ENCODE measurements at places on chromosomes 7 and 10.

DNA sequence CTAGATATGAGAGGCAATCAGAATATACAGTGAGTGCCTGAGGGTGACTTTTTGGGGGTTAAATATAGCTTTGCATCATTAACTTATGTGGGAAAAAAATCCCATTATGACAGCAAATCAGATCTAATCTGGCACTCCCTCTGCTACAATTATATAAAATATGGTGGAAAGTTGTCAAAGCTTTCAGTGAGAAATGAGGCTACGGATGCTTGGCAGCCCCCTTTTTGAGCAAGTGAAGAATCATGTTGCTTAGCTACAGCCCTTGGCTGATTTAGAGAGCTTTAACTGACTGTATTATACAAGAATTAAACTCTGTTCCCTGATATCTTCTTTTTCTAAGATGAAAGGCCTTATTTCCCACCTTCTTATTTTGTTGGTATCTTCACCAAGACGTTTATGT lies 57.4 kb downstream of the GPR158 start:
- no peak for DNase-seq

DNA sequence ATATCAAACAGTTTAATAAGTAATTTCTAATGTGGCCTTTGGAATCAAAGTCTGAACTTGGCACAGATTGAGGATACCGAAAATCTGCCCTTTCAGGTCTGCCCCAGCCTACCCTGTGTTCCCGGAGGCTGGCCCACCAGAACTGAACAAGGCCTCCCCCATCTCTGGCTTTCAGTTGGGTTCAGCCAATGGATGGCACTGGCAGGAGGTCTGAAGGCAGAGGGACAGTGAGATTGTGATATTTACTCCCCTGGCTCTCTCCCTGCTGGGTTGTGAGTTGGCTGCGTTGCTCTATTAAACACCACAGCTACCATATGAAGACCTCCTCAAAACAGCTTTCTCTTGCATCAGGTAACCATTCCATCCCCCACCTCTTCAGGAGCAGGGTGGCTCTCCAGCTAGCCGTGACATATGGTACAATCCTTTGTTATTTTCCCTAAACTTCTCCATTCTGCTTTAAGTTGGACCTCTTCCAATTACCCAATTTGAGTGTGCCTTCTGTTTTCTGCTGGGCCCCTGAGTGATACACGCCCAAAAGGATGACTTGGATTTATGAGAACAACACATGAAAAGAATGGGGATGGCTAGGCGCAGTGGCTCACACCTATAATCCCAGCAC lies 28.1 kb downstream of the DNMBP start:
- DNase-seq = no peak

DNA sequence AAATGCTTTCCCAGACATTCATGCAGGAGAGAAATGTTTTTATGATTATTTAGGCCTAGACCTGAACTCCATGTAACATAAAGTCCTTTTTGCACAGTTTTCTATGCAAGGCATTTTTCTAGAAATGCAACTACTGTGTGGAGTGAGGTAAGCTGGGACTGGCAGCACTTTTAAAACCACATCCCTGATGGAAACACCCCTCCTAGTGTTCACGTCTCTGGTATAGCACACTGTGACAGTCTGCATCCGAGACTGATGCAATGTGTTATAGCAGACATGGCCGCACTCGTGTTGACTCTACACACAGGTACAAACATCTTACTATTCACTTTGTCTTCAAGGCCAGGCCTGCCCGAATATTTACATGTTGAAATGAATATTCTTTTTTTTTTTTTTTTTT lies 19.3 kb upstream of the ERCC6 start:
- no peak for DNase-seq

GRCh38 chr7:20439416-20440185 lies 108.9 kb downstream of the ITGB8 start:
- DNase-seq = no peak

DNA sequence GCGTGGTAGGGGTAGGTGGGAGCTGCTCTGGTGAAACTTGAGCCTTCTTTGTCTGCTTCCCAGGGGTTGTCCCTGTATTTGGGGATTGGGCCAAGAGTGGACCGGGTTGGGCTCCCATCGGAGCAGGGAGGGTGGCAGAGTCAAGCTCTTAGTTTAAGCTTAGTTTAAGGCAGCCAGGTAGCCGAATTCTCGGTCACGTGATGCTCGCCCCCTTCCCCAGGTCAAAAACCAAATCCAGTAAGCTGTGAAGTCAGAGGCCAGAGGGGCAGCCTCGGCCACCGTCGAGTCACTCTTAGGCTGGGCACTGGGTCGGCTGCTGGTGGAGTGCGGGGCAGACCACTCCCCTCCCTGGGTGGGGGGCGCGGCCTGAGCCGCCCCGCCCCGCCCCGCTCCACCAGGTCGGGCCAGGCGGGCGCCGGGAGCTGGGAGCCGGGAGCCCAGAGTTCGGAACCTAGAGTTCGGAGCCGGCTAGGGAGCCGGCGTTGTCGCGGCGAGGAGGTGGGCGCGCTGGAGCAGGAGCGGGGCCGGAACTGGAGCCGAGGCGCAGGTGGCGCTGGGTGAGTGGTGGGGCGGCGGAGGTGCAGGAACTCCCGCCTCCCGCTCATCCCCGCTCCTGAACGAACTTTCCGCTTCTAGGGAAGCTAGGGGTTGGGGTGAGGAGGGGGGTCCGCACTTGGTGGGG lies 2.8 kb upstream of the LZTS2 start:
- no peak for DNase-seq

DNA sequence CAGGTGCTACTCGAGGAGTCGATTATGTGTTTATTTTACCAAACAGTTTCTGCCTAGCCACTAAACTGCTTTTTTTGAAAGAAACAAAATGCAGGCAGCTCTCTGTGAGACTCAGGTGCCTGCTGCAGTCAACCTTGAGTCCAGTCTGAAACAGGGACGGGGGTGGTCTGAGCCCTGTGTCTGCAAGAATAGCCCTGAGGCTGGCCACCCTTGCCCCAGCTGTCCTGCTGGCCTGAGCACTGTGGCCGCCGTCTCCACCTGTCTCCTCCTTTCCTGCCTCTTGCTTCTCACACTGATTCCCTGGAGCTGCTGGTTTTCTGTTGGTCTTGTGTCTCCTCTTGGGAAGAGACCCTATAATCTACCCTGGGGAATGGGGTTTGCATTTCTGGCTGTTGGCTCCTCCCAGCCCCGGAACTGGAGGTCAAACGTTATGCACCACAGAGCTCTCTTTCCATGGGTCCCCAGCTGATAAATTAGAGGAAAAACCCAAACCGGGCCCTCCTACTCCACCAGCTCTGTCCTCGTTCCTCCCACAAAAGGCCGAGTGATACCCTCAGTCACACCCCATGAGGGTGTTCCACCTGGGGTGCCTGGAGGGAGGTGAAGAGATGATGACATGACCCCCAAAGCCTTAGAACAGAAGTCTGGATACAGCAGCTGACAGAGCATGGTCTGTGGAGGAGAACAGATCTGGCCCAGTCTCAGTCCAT lies 15.0 kb upstream of the SLC18A3 start:
- no peak for DNase-seq

DNA sequence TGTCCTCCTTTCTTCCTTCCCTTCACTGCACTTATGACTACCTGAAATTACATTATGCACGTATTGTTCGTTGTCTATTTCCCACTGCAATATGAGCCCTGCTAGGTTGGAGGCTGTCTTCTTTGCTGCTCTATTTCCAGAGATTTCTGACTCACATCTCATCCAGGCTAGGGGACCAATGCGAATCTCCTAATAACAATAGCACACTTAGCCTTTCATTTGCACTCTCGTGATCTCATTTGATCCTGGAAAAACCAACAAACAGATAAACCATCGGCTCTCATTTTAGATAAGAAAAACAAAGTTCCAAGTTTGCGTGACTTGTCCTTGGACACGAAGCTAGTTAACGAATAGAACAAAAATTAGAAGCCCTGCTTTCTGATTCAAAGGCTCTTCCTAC lies 1.4 kb downstream of the ZNF438 start:
- no peak for DNase-seq
